ENCODE measurements at places on chromosomes 7 and 10.

GRCh38 chr7:102004229-102004628, 186.8 kb downstream of the CUX1 start:
- no peak for DNase-seq

GRCh38 chr10:10138685-10139084, 879.0 kb upstream of the CELF2 start:
- no peak for DNase-seq

- no peak for DNase-seq
Observed at GRCh38 chr10:123766761-123767160, 100.6 kb downstream of the GPR26 start.

- DNase-seq: no peak
Observed at GRCh38 chr7:108097703-108098102, 32.5 kb downstream of the LAMB4 start.

DNA sequence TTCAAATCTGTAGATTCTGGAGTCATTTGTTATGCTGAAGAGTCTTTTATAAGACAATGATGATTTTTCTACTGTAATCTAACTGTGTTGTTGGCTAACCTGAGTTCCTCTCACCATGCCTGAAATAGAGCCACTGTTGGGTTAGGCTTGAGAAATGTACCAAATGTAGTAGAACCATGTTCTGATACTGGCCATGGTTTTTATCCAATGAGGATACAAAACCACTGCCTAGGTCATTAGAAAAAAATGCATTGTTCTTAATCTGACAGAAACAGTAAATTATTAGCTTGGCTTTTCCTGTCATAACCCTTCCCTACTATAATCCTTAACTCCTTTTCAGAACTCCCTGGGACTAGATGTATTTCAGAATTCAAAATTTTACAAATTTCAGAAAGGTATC, 86.6 kb downstream of the RAPGEF5 start:
- DNase-seq: no peak

GRCh38 chr10:111756217-111757061, 427.1 kb downstream of the GPAM start:
- DNase-seq: peak; percentile 6

DNA sequence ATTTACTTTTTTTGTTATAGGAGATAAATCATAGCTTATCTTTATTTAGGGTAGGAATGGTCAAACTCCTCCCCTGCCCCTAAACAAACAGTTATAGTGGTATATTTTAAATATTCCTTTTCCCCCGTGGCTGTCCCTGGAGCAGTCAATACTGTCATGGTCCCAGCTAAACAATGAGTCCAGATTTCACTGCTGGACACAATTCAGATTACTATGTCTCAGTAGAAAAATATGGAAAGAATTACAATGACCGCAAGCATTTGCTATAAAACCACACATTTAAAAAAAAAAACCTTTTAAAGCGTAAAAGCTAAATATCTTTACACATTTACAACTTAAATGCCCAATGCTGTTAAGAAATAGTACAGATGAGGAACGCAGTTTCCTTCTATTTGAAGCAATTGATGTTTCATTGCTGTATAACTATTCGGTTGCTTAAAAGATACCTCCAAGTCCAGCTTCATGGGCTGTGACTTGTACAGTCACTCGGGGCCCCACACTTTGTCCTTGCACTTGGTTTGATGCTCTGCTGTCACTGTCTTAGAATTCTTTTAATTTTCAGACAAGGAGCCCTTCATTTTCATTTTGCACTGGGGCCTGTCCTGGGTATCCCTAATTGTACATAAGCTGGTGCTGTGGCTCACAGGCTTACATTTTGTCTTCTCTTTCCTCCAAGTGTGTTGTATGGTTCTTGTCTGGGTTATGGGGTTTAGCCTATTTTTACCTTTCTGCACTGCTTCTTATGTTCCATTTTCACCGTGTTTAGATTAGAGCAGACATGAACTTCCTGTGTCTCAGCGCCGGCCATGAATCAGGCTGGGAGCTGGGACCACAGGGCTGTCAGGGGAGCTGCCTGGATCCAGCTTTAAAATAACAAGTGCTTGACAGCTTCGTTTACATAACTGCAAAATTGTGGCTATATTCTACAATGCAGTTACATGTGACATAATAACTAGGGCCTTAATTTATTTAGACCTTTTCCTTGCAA, 530.2 kb upstream of the FZD8 start:
- no peak for DNase-seq

Data from stimulated activated CD4-positive, alpha-beta T cell treated with anti-CD3 and anti-CD28 coated beads, Interleukin-1b, Interleukin-23, amount 100 ng/mL, for 48 hours (primary cell).